ENCODE measurements at places on chromosomes 5 and 9. TPM values are rescaled to one million over a fixed set of nuclear protein-coding genes. Genes with fewer than 3 reads are reported as not detected.

The INSL6 gene
- not detected for total RNA-seq

The BTNL3 gene
- total RNA-seq = not detected

The PMPCA gene
- 31.2 TPM for total RNA-seq

The OTP gene
- total RNA-seq = not detected

The C5orf63 gene
- 4.2 TPM for total RNA-seq

The SERF1A gene
- 5.0 TPM for total RNA-seq

The C6 gene
- 1.7 TPM for total RNA-seq

The PDZD2 gene
- 7.8 TPM for total RNA-seq

The NEUROG1 gene
- total RNA-seq = not detected

The PROB1 gene
- total RNA-seq = 3.0 TPM

The FGD3 gene
- 13.4 TPM for total RNA-seq

The NUTM2F gene
- total RNA-seq = not detected

The LHFPL2 gene
- total RNA-seq = 38.6 TPM
